ENCODE measurements at places on chromosomes 3 and 15.

DNA sequence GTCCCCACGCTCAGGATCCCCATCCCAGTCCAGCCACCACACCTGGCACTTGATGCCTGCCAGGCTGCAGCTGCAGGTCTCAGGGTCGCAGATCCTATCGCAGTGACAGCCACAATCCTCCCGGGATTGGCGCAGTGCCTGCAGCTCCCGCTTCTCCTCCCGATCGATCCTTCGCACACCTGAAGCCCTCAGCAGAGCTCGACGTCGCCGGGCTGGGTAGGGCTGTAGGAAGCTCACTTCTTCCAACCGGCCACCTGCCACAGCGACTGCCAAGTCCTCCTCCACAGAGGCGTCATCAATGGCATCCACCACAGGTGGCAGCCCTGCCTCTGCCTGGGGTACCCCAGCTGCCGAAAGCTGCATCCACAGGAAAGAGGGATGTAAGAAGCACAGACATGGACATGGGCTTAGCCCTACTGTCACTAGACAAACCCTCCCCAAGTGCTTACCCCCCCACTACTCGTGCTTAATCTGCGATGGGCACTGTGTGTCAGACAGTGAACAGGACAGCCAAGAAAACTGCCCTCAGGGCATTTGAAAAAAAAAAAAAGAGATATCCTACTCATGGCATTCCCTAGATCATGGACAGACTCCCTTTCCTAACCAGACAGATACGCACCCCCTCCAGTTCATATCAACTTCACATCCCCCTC lies 9.2 kb downstream of the CSRNP1 start:
- no peak for DNase-seq

GRCh38 chr15:61841466-61841865 lies 218.8 kb downstream of the VPS13C start:
- DNase-seq = no peak

- peak; percentile 27 for DNase-seq
Observed at GRCh38 chr3:57793737-57794187, 37.7 kb downstream of the SLMAP start.

GRCh38 chr3:192818126-192818525 lies 90.8 kb upstream of the FGF12 start:
- DNase-seq = peak; percentile 29

GRCh38 chr3:195042743-195043606 lies 228.0 kb downstream of the XXYLT1 start:
- no peak for DNase-seq

- DNase-seq = no peak
Observed at GRCh38 chr3:136620436-136620835, 131.7 kb downstream of the STAG1 start.

- DNase-seq = peak; percentile 82
Observed at GRCh38 chr15:50145451-50145872, 26.4 kb upstream of the ATP8B4 start.

- DNase-seq = no peak
Observed at GRCh38 chr3:51712963-51713362, 6.1 kb downstream of the GRM2 start.

- no peak for DNase-seq
Observed at GRCh38 chr15:99959326-99959725, 226.1 kb upstream of the LYSMD4 start.

Data from Daoy (cell line).